Skeletal muscle cell (primary cell): ENCODE measurements at places on chromosomes 7 and 10.

DNA sequence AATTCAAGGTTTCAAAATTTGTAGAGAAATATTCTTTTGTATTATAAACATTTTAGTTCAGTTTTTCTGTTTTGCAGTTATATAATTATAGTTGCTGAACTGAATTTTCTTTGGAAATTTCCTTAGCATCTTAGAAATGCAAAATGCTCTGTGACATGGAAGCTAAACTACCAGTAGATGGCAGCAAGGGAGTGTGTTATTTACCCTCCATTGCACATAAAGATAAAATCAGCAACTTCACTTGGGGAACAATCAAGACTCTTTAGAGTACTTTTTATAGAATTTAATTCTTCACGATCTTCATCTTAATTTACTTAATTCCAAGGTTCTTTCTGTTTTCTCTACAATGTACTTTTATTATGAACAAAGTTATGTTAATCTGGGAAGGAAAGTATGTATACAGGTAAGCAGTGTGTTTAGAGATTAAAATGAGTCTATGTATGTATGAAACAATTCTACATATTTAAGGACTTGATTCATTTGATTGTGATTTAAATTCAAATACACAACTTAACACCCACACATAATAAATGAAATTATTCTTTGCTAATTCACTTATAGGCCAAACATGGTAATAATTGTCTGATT, 404.2 kb downstream of the THSD7A start:
- DNase-seq = peak; percentile 27

DNA sequence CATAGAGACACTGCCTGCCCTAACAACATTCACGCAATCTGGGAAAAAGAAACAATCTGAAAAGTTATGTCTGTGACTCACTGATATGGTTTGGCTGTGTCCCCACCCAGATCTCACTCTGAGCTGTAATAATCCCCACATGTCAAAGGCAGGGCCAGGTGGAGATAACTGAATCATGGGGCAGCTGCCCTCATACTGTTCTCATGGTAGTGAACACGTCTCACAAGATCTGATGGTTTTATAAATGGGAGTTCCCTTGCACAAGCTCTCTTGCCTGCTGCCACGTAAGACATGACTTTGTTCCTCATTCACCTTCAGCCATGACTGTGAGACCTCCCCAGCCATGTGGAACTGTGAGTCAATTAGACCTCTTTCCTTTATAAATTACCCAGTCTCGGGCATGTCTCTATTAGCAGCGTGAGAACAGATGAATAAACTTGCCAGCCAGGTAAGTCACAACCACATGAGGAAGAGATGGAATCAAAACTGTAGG, 341.5 kb upstream of the AOAH start:
- peak; percentile 52 for DNase-seq

DNA sequence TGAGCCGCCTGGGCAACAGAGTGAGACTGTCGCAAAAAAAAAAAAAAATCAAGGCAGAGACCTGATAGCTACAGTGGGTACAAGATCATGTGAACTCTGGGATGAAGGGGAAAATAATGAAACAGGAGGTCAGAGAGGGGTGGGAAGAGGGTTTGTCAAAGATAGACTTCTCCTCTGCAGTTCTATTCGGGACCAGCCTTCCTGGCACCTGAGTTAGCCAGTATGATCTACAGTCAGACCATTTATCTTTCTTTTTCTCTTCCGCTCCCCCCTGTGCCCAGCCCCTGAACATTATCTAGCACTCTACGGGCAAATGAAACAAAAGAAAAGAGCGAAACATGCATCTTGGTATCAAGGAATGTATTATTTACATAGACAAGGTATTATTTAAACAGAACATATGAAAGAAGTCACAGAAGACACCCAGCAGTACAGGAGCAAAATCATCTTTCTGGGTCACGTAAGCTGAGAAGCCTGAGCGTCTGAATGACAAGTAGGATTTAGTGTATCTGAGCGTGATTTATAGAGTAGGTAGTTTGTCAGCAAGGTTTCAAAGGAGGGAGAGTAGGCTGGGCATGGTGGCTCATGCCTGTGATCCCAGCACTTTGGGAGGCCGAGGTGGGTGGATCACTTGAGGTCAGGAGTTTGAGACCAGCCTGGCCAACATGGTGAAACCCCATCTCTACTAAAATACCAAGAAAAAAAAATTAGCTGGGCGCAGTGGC, 109.0 kb downstream of the PRKCQ start:
- DNase-seq = no peak

- DNase-seq = no peak
Observed at GRCh38 chr7:19105546-19105945, 11.9 kb downstream of the TWIST1 start.

DNA sequence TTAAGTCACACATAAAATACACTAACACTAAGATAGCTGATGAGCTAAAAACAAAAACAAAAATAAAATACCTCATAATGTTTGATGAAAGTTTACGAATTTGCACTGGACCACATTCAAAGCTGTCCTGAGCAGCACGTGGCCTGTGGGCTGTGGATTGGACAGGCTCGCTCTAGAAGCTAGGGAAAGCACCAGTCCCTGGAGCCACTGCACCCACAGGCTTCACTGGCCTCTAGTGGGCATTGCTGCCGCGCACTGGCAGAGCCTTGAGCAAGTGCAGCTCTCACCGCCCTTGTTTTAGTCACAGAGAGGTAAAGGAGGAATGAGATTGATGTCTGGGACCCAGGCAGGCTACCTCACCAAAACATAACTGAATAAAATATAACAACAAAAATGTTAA, 67.6 kb downstream of the PAX2 start:
- DNase-seq = no peak

- DNase-seq = peak; percentile 64
Observed at GRCh38 chr7:101681170-101682007, 52.3 kb upstream of the MYL10 start.
